Uterus (tissue), 4 donors: ENCODE measurements at places on chromosomes 1 and 21.

DNA sequence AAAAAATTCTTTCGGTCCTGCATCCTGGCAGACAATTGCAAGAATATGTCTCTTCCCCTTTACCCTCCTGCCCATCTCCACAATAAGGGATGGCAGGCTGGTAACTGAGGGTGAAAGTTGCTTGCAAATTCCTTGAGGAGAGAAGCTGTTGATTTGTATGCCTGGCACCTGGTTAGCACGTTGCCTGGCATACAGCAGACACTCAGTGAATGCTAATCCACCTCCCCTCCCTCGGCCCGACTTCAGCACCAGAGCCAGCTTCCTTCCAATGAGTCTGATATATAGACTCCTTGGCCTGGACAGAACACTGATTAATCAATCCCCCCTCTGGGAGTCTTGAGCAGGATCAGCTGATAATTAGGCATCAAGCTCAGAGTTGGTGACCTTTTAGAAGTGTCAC is 39.1 kb downstream of the KCNC4 start:
- DNase-seq: no peak

- DNase-seq: no peak
These were observed 188.6 kb downstream of the FCRL5 start for GRCh38 chr1:157363660-157364140.

GRCh38 chr1:28104866-28105467 is 16.6 kb upstream of the EYA3 start:
- no peak for DNase-seq

- no peak for DNase-seq
These were observed 3.5 kb downstream of the RGL1 start for GRCh38 chr1:183808296-183809027.

DNA sequence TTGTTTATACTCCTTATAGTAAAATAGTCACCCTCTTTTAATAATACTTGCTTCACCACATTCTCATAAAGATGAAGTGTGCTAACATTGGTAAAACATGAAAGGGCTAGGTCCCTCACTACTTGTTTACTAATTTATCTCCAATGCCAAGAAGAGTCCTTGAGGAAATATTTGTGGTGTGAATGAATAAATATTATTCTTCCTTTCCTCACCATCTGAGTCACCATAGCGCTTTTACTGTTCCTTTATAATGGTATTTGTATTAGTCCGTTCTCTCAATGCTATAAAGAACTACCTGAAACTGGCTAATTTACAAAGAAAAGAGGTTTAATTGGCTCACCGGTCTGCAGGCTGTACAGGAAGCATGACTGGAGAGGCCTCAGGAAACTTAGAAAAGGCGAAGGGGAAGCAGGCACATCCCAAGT is 222.8 kb upstream of the ZRANB2 start:
- no peak for DNase-seq

DNA sequence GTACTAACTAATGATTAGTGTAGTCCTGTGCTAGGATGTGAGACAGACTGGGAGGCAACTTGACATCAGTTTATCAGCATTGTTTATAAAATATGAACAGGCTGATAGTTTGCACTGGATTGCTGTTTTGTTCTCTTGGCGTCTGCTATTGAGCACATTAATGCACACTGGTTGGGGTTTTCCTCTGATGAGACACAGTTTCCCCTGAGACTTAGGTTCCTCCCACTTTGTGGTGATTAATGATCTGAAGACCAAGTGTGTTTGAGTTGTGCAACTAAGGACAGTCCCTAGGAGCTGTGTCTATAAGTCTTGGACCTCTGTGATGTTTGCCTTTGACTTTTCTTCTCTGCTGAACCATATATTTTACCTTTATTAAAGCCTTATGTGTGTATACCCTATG is 1015.4 kb downstream of the AMY1C start:
- DNase-seq: no peak

DNA sequence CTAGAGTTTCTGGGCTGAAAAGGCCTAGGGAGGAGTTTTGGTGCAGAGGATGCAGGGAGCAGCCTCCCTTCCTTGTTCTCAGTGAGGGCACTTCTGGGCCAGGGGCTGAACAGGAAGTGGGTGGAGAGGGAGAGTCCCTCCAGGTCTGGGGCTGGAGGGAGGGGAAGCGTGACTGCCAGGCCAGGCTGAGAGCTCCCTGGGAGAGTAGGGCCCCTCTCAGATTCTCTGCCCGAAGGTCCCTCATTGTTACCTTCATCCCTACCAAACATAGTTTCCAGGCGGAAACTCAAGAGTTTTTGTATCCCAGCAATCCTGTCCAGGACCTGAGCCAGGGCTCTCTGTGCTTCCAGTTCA is 36.8 kb downstream of the CITED4 start:
- no peak for DNase-seq

DNA sequence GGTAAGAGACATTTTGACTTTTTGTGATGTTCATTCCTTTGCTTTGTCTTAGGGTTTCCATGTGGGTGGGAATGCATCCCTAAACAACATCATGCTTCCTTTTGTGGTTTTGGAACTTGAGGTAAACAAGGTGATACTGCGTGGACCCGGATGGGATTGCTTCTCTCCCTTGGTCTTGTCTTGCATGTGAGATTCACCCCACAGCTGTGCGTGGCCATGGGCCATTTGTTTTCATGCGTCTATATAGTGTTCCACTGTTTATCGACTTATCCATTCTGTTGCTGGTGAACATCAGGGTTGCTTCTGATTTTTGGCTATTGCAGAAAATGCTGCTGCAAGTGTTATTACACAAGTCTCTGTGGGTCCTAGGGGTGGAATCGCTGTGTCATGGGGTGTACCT is 21.1 kb downstream of the CRYAA start:
- no peak for DNase-seq

GRCh38 chr1:233240829-233241682 is 54.5 kb downstream of the PCNX2 start:
- peak; percentile 21 for DNase-seq

DNA sequence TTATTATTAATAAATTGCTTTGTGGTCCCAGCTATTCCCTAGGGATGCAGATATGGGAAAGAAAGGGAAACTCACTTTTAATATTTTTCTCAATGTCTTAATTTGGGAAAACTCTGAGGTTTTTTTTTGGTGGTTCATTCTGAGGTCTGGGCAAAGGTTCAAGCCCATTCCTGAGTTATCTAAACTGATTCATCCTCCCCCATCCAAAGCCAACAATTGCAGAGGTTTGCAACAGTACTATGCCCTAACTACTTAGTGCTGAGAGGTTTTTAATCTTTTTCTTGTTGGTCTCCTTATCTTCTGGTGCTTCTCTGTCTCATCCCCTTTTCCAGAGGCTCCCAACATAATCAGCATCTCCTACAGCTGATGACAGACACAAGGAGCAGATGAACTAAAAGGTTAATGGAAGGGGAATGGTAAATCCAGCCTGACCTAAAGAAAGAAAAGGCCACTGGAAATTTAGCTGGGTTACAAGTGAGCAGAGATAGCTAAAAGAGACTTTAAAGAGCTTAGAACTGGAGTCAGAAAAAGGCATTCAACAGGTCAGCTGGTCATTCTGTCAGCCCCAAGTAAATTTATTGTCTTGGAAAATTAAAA is 390.4 kb downstream of the TGFB2 start:
- peak; percentile 33 for DNase-seq

- DNase-seq: no peak
These were observed 94.8 kb downstream of the MIS18A start for GRCh38 chr21:32184065-32184464.

GRCh38 chr1:244789731-244790130 is 45.7 kb upstream of the COX20 start:
- no peak for DNase-seq

DNA sequence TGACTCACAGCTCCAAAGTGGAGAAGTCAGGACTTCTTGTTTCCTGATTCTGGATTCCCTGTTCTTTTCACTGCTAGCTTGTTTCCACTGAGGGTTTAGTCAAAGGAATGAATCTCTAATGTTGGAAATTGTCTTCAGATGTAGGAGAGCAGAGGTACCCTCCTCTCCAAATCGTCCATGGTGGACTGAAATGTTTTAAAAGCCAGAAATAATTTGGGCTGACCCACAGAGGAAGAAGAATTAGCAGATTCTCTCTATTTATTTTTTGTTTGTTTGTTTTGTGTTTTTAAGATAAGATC is 30.4 kb downstream of the GPA33 start:
- no peak for DNase-seq

DNA sequence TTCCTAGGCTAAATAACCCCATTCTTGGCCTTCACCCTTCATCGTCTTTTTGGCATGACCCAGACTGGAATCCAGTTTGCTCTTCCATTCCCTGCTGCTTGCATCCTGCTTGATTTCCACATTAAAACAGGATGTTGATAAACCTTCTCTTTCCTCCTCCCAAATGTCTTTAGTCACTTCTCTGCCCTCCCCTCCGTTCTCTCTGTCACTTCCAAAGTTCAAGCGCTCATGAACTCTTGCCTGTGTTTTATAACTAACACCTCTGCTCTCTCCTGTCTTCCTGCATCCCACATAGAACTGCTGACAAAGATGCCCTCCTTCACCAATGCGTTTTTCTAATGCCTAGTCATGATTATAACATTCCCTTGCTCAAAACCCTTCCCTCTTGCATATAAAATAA is 65.6 kb upstream of the SLC44A3 start:
- DNase-seq: no peak

DNA sequence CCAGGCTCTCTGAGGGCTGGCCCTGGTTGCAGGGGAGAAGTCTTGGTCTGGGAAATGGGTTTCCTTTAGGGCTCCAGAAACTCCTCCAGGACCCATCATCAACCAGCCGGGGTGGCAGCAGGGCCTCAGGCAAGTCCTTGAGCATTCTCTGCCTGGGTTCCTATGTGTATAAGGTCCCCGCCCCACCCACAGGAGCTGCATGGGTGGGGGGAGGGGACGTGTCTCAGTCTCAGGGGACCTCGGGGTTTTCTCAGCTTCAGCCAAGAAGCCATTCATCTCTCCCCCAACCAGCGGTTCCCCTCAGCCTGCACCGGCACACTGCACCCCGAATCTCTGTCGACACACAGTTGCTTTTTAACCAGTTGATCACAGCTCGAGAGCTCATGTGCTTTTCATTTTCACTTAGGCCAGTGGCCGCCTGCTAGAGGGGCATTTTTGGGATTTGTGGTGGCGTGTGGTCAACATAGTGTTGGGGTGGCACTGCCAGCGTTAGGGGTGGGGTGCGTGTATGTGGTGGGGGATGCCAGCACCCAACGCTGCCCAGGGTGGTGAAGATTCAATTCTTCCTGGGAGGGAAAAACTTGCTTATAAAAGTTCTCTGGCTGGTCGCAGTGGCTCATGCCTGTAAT is 6.5 kb downstream of the RUNX3 start:
- no peak for DNase-seq

DNA sequence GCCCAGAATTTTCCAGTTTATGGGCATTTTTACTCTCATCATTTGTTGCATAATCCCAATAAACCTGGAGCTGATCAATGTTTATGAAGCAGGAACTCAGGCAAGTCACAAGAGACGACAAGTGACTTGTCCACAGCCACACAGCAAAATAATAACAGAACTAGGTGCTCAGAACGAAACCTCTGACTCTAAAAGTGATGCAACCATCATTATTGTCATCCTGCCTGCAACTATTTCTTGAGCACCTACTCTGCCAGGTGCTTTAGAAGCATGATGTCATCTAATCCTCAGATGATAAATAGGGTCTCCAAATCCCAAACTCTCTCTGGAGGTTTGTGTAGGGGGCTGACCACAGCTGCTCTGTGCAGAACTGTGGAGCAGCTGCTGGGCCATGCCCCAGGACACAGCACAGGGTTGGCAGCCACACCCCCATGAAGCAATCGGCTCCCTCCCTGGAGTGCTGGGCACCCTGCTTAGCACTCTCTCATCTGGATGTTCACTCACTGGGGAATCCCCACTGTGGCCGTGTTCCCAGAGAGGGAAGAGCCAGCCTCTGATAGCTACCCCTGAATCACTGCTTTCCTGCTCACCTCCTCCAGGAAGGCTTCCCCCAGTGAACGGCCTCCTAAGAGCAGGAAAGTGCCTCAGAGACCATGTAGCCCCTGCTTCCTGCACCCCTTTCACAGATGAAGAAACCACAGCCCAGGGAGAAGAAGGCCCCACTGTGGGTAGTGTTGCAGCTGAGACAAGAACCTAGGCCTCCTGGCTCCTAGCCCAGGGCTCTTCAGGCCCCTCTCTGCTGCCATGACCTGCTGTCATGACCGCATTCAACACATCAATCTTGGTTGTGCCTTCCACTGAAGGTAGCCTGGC is 2.1 kb downstream of the TTC22 start:
- DNase-seq: no peak

DNA sequence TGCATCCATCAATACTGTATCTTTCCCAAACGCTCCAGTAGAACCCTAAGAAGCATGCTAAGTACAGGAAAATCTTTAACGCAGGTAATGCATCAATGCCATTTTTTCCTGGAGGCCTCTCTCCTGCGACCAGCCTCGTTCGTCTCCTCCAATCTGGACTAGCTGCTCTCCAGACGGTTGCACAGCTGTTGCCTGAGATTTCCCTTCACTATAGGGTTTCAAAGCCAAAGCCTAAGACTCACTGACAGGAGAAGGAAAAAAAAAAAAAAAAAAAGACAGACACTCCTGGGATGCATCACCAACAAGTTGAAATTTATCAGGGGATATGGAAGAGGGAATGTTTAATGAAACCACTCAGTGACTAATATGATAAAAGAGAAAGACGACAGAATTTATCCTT is 93.0 kb downstream of the APP start:
- no peak for DNase-seq

GRCh38 chr1:237931581-237931980 is 40.9 kb upstream of the ZP4 start:
- no peak for DNase-seq

GRCh38 chr1:23214640-23215039 is 2.7 kb downstream of the HTR1D start:
- no peak for DNase-seq

GRCh38 chr1:67441183-67441582 is 11.0 kb upstream of the SERBP1 start:
- DNase-seq: peak; percentile 62

DNA sequence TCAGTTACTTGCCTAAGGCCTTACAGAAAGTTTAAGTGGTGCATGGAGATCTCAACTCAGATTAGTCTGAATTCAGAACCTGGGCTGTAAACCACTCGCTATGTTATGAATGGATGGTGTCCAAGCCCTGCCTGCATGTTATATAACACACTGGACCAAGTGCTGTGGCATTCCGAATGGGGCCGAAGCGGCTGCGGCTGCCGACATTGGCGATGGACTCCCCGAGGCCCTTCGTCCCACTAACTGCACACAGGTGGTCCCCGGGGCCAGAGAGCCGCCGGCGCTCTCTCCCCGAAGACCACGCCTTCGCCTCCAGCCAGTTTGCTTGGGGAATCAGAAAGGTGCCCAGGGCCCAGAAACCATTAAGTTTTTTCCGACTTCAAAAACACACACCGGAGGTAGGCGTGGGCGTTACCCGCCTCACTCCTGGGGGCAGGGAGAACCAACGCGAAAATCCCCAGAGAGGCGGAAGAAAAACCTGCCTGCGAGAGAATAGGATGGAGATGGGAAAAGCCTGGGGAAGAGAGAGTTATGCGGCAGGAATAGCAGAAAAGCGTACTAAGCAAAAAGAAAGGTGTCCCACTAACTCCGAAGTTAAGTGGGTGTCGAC is 579 bp upstream of the TENT5C start:
- DNase-seq: no peak

GRCh38 chr1:111743679-111744101 is 4.5 kb upstream of the INKA2 start:
- DNase-seq: no peak
